ENCODE measurements at places on chromosomes 16 and 17.

- no peak for DNase-seq
Measured at GRCh38 chr16:629185-629832, 1.5 kb upstream of the WFIKKN1 start.

- no peak for DNase-seq
Measured at GRCh38 chr17:64236827-64237403, 26.1 kb downstream of the TEX2 start.

DNA sequence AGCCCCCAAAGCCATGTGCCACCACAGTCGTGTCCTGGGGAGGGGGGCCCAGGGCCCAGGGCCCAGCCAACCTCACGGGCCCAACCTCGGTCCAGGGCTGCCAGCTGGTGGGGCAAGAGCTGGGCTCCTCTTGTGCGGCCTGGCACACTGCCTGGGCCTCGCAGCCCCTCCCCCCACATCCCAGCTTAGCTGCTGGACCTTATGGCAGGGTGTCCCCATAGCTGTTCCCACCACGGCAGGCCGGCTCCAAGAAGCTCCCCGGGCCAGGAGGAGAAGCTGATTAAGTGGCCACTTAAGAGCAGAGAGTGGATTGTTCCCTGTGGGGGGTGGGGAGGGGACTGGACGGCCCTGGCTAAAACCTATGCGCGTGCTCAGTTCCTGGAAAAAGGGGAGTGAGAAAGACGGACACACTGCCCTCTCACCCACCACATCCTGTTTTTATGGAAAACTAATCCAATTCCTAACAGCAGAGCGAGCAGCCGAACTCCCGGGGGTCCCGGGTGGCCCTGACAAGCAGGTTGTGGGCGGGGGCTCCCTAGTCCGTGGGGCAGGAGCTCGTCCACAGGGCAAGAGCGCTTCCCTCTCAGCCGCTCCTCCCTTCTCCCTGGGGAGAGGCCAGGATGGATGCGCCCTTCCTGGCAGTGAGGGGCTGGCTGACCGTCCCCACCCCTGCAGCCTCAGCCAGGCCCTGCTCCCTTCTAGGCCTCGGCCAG, 16.8 kb downstream of the PIEZO1 start:
- DNase-seq = no peak

DNA sequence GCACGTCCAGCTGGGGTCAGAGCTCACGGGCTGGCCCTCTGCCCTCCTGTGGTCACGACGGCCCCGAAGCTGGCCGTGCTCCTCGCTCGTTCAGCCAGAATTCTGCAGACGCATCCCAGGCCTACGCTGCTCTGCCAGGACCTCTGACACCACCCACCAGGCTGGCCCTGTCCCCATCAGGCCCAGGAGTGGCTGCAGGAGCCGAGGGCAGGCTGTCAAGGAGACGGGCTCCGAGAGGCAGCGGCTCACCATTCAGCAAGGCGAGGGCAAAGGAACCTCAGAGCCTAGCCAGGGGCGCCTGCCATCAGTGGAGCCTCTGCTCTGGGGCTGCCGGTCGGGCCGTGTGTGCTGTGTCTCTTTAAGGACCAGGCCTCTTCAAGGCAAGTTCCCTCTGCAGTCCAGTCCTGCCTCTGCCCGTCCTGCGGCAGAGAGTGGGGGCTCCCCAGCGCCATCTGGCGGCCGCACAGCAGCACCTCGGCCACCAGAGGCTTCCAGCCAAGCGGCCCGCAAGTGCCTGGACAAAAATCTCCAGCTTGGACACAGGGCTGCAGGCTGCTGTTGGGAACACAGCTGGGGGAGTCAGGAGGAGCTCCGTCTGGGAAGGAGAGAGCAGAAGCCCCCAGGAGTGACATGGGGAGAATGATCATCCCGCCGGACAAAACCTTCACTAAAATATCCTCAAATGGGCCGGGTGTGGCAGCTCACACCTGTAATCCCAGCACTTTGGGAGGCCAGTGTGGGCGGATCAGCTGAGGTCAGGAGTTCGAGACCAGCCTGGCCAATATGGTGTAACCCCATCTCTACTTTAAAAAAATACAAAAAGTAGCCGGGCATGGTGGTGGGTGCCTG, 7.4 kb upstream of the ABR start:
- DNase-seq = peak; percentile 46

DNA sequence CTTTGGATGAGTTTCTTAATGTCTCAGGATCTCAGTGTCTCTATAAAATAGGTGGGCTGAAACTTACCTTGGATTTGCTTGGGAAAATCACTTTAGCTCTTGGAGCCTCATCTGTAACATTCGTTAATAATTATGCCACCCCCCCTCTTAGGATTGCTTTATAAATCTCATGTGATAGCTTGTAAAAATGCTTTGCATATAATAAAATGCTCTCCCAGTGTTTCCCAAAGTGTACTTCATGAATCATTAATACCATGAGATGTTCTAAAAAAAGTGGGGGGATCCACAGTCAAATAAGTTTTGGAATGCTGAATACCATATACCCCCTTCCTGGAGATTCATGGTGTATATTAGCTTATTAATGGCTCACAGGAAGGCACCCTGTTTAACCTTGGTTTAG, 5.2 kb downstream of the KRT39 start:
- DNase-seq = peak; percentile 39

DNA sequence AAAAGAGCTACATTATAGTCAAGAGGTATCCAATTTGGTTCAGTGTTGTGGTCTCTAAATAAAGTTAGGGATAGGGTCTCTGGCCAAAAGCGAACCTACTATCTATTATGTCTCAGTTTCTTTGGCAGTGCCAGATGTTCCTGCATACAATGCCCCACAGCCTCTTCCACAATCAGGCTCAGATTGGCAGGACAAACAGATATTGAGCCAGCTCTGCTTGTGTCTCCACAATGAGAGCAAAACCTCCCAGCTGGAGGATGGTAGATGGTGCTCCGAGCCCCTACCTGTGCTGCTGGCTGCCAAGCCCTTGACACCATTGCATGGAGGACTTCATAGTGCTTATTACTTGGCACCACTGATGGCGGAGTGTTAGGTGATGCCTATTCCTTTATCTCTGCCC, 19.7 kb downstream of the PHAF1 start:
- no peak for DNase-seq

DNA sequence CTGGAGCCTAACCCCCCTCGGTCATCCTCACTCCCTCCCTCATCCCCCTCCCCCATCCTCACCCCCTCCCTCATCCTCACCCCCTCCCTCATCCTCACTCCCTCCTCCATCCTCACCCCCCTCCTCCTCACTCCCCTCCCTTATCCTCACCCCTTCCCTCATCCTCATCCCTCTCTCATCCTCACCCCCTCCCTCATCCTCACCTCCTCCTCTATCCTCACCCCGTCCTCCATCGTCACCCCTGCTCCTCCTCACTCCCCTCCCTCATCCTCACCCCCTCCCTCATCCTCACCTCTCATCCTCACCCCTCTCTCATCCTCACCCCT, 571 bp downstream of the PRSS33 start:
- no peak for DNase-seq

DNA sequence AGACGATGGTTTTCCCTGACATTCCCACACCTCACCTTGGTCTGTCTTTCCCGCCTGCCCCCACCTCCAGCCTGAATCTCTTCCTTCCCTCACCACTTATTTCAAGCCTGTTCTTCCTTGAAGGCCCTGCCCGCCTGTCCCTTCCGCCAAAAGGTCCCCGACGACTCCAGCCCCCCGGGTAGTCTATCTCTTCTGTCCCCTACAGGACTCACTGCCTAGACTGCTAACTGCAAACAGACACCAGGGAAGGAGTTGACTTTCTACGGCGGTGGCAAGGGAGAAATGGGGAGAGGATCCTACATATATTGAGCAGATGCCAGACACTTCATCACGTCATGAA, 53.7 kb downstream of the NT5M start:
- no peak for DNase-seq

DNA sequence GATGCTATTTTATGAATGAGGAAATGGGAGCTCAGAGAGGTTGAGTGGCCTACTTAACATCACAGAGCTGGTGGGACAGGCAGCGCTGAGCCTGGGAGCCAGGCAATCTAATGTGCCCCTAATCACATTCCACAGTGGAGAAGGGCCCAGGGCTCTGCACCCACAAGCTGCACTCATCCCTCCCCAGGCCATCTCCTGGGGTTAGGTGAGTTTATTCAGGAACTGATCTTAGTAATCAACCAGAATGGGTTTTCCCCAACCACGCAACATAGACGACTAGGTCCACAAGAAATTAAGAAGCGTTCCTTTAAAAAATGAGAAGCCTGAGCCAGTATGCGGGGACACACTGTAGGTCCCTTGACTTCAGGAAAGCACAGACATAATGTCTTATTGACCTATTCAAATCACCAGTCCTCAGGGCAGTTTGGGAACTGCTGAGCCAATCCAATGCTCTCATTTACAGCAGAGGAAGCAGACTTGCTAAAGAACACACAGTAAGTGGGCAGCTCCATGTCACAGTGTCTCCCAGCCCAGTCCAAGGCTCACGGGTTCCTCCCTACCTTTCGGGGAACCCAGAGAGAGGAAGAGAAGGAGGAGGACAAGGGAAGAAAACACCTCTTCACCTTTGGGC, 2.3 kb downstream of the MPP3 start:
- no peak for DNase-seq

DNA sequence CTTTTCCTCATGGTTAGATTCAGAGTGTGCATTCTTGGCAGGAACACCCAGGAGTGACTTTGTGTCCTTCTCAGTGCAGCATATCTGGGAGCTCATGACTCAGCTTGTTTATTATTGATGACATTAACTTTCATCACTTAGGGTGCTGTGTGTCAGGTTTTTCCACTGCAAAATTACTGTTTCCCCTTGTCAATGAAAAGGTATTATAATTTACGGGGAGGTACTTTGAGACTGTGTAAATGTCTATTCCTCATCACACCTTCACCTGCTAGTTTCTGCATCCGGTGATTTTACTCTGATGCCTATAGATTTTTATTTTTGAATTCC, 50.5 kb downstream of the WWP2 start:
- no peak for DNase-seq

GRCh38 chr17:67867591-67867990, 42.3 kb downstream of the BPTF start:
- no peak for DNase-seq

- DNase-seq = no peak
Measured at GRCh38 chr16:2472885-2473445, 1.9 kb downstream of the NTN3 start.

GRCh38 chr16:75233611-75233938, 14.8 kb downstream of the CTRB1 start:
- no peak for DNase-seq

DNA sequence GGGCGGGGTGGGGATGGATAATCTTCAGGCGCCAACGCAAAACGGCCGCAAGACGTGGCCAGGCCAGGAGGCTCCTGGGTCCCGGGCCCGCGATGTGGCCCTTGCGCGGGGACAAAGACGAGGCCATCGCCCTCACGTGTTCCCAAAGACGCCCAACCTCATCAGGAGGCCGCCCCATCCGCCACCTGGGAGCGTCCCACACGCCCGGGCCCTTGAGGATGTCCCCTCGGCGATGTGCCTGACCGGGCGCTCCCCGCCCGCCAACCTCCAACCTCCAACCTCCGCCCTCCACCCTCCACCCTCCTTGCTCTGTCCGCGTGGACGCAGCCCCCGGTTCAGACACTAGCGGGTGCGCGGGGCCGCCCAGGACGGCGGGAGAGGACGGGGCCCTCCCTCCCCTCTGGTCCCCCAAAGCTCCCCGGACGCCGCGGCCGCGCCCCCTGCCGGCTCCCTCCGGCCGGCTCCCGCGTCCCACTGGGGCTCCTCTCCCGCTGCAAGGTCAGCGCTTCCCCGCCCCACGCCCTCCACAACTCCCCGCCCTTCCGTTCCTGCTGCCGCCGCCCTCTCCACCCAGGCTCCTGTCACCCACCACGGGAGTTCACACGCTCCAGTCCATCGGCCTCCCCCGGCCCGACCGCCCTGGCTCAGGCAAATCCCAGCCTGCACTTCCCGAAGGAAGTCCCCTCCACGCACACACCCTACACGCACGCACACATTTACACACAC, 250.8 kb upstream of the RPL38 start:
- no peak for DNase-seq

GRCh38 chr16:72924537-72924926, 123.4 kb downstream of the ZFHX3 start:
- DNase-seq = no peak

- no peak for DNase-seq
Measured at GRCh38 chr16:87391324-87391949, 699 bp upstream of the MAP1LC3B start.

GRCh38 chr16:79595931-79596450, 4.5 kb downstream of the MAF start:
- DNase-seq = no peak

GRCh38 chr16:55323637-55324271, at the start of gene IRX6:
TSS of gene IRX6 (plus strand) at chr16:55324203. CDS start at chr16:55325092, 889 bp downstream.
- peak; percentile 5 for DNase-seq

GRCh38 chr16:82792693-82793092, 165.9 kb downstream of the CDH13 start:
- DNase-seq = no peak

- DNase-seq = peak; percentile 29
Measured at GRCh38 chr17:65627891-65628643, 66.6 kb upstream of the AXIN2 start.

GRCh38 chr16:2213817-2214718, 572 bp downstream of the PGP start:
- DNase-seq = no peak

DNA sequence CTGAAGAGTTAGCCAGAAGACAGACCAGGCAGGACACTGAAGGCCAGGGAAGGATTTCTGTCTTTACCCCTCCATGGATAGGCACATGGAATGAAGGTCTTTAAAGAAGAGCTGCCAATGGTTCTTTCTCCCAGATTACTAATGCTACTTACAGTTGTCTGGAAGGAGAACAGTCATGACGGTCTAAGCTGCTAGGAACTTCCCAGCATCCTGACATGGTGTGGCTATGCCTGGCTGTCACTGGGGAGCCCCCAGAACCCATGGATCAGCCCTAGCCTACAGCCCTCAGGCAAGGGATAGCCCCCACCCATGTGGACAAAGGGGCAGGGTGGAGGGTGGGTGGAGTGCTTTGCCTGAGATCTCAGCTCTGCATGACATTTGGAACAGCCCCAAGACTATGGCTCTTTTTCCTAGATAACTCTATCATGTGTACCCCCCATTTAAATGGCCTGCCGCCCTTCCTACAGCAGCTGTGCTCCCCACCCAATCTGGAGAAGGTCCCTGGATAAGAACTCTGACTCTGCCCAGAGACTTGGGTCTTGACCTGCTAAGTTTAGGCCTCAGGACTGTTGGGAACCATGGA, 9.2 kb upstream of the KAT7 start:
- no peak for DNase-seq

- DNase-seq = no peak
Measured at GRCh38 chr17:82353484-82353883, 5.6 kb upstream of the TEX19 start.

All from AG09309 (cell line).